Sciatic nerve (tissue), 2 donors: ENCODE measurements at places on chromosomes 3 and 15. TPM values are rescaled to one million over a fixed set of nuclear protein-coding genes. Genes with fewer than 3 reads are reported as not detected.

DNA sequence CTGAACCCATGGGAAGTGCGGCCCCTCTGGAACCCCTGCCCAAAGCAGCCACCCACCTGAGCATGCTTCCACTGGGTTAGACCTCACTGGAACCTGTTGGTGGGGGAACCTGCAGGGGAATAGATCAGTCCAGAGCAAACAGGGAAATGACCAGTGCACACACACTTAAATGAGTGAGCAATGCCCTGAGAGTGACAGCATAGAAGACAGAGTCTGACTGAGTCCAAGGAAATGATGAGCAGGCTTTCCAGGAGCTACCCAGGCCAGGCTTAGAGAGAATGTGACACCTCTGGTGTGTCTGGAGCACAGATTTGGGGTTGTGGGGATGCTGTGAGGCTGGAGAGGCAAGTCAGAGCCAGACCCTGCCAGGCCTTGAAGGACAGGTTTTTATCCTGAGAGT, 28.5 kb downstream of the PLA1A start:
- no peak for DNase-seq

DNA sequence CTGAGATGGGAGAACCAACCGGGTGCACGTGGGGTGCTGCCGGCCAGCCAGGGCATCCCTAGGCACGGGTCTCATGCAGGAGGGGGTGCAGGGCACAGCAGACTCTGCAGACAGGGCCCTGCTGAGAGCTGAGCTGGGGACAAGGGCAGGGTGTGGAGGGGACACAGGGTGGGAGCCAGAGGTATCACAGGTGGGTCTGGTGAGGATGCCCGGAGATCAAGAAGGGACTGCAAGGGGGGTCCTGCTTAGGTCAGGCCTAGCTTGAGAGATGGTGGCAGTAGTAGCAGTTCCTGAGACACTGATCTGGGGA, 39.5 kb upstream of the PRR23E start:
- no peak for DNase-seq

- DNase-seq = no peak
Observed at GRCh38 chr15:68479406-68479805, 47.4 kb upstream of the ITGA11 start.

GRCh38 chr3:133152056-133152455, 113.9 kb downstream of the TMEM108 start:
- DNase-seq = no peak

GRCh38 chr15:68985361-68985891, 29.1 kb upstream of the NOX5 start:
- no peak for DNase-seq

DNA sequence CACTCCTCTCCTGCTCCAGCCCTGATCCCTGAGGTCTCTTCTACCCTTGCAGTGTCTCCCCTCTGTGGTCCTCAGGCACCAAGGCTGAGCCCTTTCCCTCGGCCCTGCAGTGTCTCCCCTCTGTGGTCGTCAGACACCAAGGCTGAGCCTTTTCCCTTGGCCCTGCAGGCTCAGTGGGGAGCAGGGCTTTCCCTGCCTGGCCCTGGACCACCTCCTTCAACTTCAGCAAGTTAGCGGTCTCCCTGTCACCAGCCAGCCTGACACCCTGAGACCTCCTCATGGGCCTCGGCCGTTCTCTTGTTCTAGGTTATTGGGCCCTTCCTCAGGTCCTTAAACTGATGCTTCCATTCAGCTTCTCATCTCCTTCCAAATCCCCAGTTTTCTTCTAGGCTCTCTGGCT, 4.3 kb downstream of the NRROS start:
- no peak for DNase-seq

DNA sequence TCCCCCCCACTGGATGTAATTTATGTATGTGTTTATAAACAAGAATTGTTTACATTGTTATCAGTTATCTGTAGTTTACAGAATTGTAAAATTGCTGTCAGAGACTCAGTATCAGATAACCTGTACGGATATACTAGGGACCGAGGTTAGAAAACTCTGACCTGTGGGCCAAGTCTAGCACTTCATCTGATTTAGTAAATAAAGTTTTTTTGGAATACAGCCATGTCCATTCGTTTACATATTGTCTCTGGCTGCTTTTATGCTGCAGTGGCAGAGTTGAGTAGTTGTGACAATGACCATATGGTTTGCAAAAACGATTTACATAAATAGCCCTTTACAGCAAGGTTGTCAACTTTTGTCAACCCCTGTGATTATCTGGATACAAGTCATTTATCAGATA, 52.6 kb downstream of the LRRC28 start:
- no peak for DNase-seq

GRCh38 chr15:65730549-65731172, 61.4 kb downstream of the DENND4A start:
- no peak for DNase-seq

DNA sequence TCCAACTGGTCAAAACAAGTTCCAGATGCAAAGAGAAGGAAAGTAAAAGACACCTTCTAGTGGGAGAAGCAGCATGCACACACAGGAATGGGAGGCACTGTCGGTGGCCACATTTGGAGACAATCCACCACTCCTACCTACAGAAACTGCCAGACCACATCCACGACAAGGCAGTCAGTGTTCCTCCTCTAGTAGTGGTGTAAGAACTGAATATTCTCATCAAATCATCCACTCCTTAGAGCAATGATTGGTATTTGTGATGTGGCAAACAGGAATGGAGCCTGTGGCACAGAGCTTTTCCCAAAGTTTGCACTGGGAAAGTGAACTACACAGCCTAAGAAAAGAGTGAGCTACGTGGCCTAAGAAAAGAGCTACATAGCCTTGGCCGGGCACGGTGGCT, 5.1 kb upstream of the SPINT1 start:
- no peak for DNase-seq

DNA sequence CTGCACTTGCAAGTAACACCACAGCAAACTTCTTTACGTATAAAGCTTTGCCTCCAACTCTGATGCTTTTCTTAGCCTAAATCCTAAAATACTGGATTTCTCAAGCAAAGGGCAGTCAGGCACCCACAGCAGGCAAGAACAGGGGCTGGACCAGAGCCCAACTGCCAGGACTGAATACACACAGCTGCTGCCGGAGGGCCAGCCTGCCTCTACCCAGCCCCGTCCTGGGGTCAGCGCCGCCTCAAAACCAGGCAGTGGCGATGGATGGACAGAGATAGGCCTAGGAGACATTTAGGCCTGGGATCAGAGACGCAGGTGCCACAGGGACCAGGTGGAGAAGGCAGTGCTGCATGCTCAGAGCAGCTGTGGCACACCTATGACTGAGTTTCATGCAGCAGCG, 47.6 kb upstream of the SEC61A1 start:
- peak; percentile 34 for DNase-seq

DNA sequence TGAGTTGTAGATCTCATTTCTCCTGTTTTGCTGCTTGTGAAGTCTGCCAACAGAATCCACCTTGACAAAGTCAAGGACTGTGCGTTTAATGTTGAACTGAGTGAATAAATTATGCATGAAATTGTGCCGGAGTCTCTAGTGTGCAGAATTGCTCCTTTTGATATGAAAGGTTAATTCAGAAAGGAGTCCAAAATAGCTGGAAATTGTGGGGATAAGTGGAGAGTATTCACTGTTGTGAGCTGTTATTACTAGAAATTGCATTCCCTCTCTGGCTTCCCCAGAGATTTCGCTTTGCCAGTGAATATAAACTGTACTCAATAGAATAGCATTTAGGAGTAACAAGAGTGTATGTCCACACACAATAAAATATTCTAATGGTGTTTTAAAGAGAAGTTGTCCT, 43.1 kb downstream of the SAMMSON start:
- no peak for DNase-seq

DNA sequence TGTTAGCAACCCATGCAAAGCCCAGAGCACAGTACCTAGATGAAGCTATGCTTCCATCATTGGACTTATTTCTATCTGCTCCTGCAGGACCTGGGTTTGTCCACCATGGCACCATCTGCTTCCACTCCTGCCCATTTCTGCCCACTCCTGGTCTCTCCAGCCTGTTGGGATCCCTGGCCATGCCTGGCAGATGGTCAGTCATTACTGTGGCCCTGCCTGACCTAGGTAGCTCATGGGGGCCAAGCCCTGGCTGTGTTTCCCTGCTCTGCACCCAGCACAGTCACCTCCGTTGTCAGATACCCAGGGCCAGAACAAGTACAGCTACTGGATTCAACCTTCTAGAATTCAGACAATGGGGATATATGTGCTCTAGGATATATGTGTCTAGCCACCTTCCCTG, 185.8 kb upstream of the TLE3 start:
- no peak for DNase-seq

GRCh38 chr3:157147099-157147803, 12.7 kb downstream of the CCNL1 start:
- no peak for DNase-seq

DNA sequence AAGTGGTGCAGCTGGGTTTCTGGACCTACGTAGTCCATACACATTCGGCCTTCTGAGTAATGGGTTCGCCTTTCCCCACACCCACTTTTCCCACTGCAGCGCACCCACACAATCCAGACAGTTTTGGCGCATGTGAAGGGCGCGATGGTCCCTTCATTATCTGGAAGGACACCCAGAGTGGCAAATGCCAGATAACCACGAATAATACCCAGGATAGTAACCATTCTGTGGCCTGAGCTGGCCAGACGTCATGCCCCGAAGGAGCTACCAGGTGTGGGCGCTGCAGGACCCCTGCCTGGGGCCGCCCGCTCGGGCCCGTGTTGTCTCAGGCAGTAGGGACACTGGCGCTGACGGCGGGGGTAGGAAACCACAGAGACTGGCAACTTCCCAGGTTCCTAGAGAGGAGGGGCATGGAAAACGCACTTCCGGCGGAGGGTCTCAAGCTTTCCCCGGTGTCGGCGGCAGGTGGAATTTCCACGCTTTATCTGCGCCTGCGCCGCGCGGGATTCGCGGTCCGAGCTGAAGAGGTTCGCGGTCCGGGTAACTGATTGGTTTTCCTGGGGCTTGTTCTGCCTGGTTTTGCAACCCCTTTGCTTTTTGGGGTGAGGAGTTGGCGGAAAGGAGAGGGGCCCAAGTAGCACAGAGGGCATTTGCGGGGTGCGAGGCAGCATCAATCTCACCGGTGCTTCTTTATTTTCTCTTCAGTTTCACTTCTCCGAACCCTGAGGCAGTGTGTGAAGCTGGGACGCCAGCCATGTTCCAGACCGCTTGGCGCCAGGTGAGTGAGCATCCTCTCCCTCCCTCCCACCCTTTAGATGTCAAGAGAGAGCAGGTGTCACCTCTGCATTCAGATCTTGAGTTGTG, at the start of gene ZNF620:
ZNF620 (plus strand) TSS at position 441 of the 864 bp plus-strand sequence; CDS start at position 755, 314 bp downstream.
- peak; percentile 77 for DNase-seq

DNA sequence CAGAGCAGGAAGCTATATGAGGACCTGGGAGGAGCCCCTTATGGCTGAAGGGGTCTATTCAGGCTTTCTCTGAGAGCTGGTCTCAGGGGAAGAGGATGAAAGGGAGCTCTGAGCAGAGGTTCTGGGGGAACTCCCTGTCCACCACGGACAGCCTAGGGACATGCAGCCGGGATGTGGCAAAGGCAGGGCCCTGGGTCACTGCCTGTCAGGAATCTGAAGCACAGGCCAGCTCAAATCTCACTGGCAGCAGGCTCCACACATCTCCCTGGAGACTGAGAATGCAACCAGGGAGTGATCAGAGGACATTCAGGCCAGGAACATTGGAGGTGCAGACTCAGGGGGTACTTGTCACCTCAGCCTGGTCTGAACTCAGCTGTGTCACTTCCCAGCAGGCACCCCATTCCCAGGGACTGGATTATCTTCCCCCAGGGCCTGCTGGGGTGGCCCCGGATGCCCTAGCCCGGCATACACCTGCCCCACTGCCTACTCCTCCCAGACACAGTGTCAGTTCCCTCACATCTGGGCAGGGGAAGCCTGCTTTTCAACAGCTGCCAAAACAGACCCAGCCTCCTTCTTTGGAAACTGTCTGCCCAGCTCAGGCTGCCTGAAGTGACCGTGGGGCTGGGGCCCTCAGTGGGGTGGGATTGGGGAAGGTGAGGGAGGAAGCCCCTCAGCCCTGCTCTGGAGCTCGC, 18.3 kb upstream of the SEMA3F start:
- DNase-seq = no peak

GRCh38 chr3:190205739-190206138, 85.0 kb upstream of the P3H2 start:
- no peak for DNase-seq

GRCh38 chr3:73480187-73480672, 144.5 kb downstream of the PDZRN3 start:
- DNase-seq = no peak

DNA sequence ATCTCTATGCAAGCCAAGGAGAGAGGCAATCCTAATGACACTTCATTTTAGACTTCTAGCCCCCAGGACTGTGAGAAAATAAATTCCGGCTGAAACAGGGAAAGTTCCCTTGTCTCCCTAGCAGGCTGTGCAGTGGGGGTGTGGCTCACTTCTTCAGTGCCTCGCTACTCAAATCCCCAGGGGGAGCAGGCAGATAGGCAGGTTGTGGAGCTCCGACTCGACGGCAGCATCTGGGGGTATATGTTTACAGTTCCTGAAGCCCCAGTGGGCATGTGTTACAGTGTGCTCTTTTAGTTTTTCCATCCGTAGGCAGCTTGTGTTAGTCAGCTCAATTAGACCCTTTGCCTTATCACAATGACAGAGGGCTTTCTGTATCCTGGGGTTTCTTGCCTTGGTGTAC, 836.5 kb downstream of the PDCD6IP start:
- no peak for DNase-seq

DNA sequence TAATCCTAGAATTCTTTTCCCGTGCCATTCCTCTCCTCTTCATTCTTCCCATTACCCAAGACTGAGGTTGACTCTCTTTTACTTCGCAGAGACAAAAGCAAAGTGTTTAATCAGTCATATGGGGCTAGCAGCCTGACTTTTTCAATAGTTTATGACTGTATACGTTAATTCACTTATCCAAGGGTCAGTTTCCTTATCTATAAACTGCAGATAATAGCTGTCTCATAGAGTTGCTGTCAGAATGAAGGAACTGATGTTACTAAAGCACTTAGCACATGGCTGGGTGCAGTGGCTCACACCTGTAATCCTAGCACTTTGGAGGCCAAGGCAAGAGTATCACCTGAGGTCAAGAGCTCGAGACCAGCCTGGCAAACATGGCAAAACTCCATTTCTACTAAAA, 43.5 kb upstream of the ULK4 start:
- no peak for DNase-seq

DNA sequence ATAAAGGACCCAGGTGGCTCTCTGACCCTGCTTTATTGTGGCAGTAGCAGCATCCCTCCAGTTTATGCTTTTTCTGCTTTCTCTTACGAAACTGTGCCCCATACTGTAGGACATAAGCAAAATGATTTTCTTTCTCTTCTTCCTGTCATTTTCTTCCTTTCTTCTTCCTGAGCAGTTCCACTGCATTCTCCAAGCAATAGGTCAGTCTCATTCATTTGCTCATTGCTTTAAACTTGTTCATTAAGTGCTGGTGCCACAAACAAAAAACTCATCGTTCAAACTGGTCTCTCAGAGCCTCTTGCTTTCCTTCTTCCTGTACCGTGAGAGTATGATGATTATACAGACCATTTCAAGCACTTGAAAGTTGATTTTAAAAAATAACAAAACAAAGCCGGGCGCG, 66.8 kb downstream of the PDE8A start:
- DNase-seq = no peak

GRCh38 chr3:147216143-147216673, 190.1 kb downstream of the ZIC4 start:
- no peak for DNase-seq

Gene IL12A
- 0.53 TPM for total RNA-seq

Gene MME
- 296 TPM for total RNA-seq

Gene PLA2G4D
- not detected for total RNA-seq

Gene SI
- not detected for total RNA-seq
